ENCODE measurements at places on chromosomes 3 and 15.

- no peak for DNase-seq
Observed at GRCh38 chr15:91255670-91256192, 155.7 kb downstream of the SV2B start.

GRCh38 chr3:30626443-30627180, 20.2 kb downstream of the TGFBR2 start:
- no peak for DNase-seq

- DNase-seq: no peak
Observed at GRCh38 chr3:141753399-141753798, 9.8 kb upstream of the GRK7 start.

DNA sequence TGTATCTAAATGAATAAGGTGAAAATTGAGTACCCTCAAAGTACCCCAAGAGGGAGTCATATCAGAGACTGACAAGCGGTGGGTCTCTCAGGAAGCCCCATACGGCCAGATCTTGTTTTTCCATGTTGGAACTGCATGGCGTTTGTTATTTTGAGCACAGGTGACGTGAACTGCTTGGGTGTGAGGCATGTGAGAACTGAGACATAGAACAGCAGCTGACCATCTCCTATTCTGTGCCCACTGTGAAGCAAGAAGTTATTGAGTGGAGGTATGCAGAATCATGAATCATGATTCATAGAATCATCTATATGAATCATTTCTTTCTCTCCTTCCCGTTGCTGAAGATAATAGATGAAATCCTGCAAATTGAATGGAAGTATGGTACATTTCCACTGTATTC, 4.6 kb downstream of the VPS8 start:
- no peak for DNase-seq

DNA sequence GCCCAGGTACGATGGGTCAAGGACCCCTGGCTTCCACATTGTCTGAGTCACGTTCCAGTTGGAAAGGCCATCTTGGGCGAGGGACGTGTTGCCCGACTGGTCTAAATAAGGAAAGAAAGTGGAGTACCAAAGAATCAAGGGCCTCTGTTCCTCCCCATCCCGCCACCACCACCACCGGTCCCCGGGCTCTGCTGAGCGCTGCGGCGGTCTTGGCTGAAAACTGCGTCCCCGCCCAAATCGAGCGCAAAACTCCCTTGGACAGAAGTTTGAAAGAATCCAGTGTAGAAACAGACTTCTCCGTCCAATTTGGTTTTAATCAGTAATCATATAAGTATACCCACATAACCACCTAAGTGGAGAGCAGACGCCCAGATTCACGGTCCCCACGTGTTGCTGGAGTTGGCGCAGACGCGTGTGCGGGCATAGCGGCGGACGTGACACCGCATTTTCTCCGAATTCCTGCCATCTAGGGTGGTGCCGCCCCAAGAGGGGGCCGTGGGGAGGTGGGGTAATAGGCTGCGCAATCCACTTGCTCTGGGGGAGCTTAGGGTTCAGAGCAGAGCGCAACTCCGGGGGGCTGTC, 243.8 kb upstream of the TOPAZ1 start:
- no peak for DNase-seq

DNA sequence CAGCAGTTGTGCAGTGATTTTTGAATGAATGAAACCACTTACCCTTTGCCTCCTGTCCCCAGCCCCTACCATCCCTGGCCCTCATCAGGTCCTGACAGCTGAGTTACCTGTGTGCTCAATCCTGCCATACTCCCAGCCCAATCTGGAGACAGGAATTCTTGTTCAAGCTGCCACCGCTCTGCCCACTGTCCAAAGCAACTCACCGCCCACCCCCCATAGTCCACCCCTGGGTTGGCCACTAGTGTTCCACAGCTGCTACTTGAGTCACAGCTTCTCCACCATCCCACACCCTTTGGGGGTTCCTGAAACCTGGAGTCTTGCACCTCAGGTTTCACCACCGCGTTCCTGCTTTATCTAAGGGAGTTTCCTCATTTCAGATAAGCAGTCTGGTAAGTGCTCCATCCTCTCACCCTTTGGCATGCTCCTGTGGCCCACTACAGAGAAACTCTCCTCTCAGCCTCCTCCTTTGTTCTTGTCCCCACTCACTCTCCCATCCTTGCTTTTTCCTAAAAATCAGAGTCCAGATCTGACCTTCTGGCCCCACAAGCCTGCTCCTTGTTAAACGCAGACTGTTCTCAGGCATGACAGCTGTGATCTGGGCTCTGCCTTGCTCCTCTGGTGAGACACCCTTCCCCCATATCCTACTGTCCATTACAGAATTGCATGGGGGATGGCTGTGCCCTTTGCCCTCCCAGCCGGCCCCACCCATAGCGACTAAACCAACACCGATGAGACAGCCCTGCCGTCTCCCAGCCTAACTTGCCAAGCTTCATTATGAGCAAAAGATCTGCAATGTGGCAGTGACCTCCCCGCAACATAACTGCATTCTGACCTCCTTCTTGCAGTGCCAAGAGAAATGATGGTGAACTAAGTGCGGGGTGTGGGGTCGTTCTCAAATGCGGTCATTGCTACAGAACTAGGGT, 50.0 kb downstream of the CYP19A1 start:
- no peak for DNase-seq

GRCh38 chr3:15055019-15055557, 10.0 kb downstream of the MRPS25 start:
- no peak for DNase-seq

GRCh38 chr3:106819440-106819839, 557.8 kb upstream of the CCDC54 start:
- DNase-seq: no peak

GRCh38 chr3:60935709-60936108, 315.5 kb downstream of the FHIT start:
- DNase-seq: no peak

DNA sequence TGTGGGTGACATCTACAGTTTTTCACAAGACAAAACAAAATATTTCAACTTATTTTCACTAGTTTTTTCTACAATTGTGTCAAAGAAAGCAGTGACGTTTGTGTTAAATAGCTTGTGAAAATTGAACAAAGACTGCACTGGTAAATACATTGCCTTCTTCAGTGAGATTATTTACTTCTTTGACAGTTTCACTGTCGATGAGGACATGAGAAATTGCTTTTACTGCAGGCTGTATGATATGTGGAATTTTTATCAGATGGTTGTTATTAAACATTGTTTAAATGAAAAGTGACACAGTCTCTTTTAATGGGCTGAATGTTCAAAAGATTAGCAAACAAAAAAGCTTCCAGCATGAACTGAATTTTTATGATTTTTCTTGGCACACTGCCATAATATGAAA, 773.9 kb upstream of the CADM2 start:
- DNase-seq: no peak

- no peak for DNase-seq
Observed at GRCh38 chr3:66989241-66989640, 8.9 kb upstream of the KBTBD8 start.

DNA sequence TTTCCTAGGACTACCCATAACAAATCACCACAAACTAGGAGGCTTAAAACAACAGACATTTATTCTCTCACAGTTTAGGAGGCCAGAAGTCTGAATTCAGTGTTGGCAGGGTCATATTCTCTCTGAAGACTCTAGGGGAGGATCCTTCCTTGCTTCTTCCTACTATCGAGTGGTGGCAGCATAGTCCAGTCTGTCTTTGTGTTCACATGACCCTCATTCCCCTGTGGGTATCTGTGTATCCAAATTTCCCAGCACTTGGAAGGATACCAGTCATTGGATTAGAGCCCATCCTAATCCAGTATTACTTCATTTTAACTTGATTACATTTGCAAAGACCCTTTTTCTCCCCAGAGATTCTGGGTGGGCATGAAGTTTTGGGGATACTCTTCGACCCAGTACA, 63.8 kb downstream of the GMPS start:
- DNase-seq: no peak
